NCI-H510A (cell line): ENCODE measurements at places on chromosomes 2 and 18.

DNA sequence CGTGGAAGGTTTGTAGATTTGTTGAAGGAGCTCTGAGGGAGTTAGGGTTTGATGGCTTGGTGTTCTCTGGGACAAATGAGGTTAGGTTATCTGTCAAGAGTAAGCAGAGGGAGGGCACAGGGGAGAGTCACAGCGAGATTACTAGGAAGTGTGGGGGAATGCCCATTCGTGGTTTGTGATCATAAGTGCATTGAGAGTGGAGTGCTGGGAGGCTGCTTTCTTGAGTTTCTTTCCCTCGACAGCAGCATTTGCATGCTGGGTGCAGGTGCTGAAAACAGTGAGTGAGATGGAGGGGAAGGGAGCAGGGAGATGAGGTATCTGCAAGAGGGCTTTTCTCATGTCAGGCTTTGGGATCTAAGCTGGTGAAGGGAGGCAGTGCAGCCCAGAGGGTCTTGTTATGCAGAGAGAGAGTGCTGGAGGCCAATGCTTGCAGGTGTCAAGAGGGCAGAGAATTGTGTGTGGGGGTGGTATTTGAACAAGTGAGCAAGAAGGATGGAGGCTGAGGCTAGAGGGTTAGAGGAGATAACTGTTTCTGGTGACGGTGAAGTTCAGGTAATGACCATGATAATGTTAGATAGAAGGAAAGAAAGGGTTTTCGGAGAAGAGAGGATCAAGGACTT is 8.8 kb downstream of the RALB start:
- no peak for DNase-seq

DNA sequence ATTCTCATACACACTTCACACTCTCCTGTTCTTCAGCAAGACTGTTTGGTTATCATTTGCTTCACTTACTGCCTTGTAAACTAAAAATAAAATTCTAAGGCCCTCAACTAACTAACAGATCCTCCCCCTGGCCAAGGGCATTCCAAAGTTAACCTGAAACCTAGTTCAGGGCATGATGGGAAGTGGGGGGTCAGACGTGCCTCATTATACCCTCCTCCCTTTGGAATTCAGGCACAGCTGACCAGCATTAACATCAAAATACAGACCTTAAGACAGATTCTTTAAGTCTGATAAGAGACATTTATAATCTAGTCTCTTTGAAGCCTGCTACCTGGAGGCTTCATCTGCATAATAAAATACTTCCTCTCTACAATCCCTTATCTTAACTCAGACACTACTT is 221.0 kb downstream of the NOL4 start:
- DNase-seq, result no peak

GRCh38 chr2:101416609-101417008 is 29.3 kb upstream of the CREG2 start:
- DNase-seq, result no peak

GRCh38 chr2:101972621-101973434 is 18.9 kb upstream of the IL1R2 start:
- no peak for DNase-seq

DNA sequence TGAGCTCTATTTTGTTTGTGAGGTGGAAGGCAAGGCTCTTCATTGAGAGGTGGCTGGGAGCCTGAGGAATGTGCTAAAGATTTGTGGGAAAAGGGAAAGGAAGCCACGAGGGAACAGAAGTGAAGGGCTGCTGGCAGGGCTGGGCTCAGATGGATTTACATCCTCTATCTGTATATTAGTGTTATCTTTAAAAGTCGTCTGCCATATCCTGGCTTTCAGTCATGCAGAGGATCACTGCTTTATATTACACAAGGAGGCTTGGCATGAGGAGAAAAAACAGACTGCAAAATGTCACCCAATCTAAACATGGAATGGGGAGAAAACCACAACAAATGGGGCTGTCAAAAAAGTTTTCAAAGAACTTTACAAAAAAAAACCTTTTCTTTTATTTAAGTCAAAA is 434.4 kb downstream of the HRH4 start:
- no peak for DNase-seq

DNA sequence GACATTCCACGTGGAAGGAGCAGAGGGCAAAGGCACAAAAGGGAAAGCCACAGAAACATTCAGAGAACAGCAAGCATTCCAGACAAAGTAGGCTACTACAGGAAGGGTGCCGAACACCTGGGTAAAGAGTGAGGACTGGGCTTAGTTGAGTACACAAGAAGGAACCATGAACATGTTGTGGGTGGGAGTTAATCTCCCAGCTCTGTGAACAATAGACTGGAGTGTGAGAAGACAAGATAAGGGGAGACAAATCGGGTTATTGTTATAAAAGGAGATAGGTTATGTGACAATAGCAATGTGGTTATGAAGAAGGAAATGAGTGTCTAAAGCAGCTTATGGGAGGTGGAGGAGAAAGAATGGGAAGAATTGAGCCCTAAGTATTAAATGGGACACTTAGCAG is 70.0 kb downstream of the DPP4 start:
- no peak for DNase-seq

DNA sequence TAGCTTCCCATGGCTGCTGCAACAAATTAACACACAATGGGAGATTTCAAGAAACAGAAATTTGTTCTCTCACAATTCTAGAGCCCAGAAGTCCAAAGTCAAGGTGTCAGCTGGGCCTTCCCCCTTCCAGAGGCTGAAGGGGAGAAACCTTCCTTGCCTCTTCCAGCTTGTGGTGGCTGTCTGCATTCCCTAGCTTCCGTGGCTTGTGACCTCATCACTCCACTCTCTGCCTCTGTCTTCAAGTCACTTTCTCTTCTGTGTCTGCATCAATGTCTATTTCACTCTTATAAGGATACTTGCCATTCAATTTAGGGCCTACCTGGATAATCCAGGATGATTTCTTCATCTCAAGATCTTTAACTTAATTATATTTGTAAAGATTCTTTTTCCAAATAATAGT is 16.8 kb upstream of the SRBD1 start:
- no peak for DNase-seq

DNA sequence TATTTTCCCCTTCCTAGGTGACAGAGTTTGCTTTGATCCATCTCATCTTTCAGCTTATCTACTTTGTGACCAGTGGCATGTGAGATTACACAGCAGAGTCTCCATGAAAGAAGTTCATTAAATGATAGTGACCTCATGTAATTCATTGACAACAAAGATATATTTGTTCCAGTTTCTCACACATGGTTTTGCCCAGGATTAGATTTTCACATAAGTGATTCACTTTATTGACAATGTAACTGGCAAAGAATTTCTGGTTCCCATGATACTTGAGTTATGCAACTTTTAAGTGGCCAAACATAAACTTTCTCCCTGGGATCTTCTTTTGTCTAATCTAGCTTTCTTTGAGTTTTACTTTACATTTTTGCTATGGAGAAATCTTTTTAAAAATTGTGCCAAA is 50.0 kb downstream of the MC4R start:
- no peak for DNase-seq

GRCh38 chr18:26617151-26617554 is 68.8 kb upstream of the KCTD1 start:
- DNase-seq, result no peak

GRCh38 chr2:97819754-97820153 is 106.4 kb downstream of the ZAP70 start:
- no peak for DNase-seq

- DNase-seq, result no peak
These were observed 203.2 kb downstream of the GULP1 start for GRCh38 chr2:188494906-188495305.

GRCh38 chr18:52903857-52904256 is 563.9 kb downstream of the DCC start:
- DNase-seq, result no peak

GRCh38 chr2:214810671-214811070 is 1.2 kb upstream of the BARD1 start:
- DNase-seq, result peak; percentile 6

DNA sequence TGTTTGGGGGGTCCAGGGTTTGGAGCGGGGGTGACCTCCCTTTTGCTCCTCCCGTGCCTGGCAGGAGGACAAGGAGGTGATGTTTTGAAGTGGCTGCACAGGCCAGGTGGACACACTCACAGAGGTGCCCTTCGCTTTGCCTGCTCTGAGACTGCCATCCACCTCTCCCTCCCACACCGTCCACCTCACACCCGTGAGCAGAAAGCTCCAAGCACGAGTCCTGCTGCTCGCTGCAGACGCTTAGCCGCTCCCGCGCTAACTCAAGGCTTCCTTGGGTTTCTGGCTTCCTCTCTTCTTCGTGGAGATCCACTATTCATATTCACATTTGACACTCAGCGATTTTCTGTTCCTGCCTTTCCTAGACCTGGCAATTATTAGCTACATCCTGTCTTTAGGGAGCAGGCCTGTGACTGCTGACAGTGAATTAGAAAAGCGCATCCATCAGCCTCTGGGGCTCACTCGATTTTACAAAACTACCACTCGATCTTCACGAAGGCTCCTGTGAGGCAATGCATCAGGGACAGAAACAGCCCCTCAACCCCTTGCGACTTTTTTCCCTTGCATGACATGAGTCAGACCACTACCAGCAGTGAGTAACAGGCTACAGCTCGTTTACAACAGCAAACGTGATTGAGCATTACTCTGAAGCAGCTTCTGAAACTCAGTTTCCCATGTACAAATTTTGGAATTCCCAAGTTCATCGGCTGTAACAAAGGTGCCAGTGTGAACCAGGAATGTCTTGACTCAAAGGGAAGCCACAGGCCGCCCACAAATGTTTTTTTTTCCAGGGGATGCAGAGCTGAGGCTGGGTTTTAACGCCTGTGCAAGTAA is 238.7 kb upstream of the SOX11 start:
- DNase-seq, result no peak

- no peak for DNase-seq
These were observed 223.5 kb downstream of the EIPR1 start for GRCh38 chr2:3154146-3154545.

- DNase-seq, result no peak
These were observed 109.2 kb upstream of the THOC1 start for GRCh38 chr18:377088-377487.

DNA sequence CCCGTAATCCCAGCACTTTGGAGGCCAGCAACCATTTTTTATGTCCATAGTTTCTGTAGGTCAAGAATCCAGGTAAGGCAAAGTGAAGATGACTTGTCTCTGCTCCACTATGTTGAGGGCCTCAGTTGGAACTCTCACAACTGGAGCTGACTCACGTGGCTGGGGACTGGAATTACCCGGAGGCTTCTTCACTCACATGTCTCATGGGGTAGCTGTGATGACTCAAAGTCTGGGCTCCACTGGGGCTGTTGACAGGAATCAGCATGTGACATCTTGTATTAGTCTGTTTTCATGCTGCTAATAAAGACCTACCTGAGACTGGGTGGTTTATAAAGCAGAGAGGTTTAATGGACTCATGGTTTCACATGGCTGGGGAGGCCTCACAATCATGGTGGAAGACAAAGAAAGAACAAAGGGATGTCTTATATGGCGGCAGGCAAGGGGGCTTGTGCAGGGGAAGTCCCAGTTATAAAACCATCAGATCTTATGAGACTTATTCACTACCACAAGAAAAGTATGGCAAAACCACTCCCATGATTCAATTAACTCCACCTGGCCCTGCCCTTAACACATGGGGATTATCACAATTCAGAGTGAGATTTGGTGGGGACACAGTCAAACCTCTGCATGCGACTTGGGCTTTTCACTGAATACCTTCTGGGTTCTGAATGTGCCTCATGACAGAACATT is 7.8 kb upstream of the PPP1R1C start:
- no peak for DNase-seq

GRCh38 chr18:80204142-80204541 is 43.2 kb downstream of the PARD6G start:
- DNase-seq, result no peak

DNA sequence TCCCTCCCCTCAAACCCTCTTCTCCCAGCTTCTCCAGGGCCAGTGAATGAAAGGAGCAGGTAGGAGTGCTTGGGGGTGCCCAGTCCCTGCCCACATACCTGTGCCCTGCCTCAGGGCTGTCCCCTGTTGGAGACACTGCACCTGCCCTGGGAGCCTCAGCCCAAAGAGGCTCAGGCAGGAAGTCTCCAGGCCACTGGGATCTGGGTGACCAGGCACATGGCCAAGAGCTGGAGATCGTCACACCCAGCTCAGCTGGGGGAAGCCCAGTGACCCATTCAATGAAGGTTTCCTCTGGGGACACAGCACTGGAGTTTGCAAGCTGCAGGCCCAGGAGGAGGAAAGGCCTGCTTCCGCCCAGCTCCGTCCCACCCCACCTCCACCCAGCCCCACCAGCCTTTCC is 156.4 kb downstream of the ZFP36L2 start:
- DNase-seq, result no peak

GRCh38 chr18:25174324-25174723 is 177.6 kb downstream of the ZNF521 start:
- DNase-seq, result no peak

DNA sequence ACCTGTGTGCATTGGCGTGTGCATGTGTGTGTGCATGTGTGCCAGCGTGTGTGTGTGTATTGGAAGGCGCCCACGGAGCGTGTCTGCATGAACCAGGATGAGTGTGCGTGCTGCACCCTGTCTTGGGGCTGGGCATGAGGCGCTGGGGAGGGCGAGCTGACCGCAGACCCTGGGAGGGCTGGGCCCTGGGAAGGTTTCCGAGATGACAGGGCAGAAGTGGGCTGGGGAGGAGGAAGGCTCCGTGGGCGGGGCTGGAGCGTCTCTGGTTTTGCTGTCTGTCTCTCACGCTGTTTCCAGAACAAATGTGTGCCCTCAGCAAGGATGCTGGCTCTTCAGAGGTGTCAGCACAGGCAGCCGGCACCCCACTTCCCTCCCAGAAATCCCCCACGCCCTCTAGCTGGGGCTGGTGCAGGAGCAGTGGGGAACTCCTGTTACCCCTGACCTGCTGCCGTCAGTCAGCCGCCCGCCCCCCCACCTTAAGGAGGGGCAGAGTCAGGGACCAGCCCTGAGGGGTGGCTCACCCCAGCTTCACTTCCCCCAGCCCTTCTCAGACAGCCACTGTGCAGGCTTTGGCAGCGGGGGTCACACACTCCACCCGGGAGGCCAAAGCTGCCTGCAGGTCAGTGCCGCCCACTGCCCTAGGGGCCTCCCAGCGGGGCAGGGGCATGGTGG is at the start of gene GPR35:
Gene GPR35, plus strand, starts transcription at position 531 of the 672 bp plus-strand sequence. CDS start 4,473 bp downstream, outside the sequence.
- DNase-seq, result no peak

GRCh38 chr2:62499430-62500060 is 6.5 kb downstream of the TMEM17 start:
- no peak for DNase-seq

GRCh38 chr2:108330979-108331378 is 42.3 kb downstream of the SULT1C2 start:
- no peak for DNase-seq

DNA sequence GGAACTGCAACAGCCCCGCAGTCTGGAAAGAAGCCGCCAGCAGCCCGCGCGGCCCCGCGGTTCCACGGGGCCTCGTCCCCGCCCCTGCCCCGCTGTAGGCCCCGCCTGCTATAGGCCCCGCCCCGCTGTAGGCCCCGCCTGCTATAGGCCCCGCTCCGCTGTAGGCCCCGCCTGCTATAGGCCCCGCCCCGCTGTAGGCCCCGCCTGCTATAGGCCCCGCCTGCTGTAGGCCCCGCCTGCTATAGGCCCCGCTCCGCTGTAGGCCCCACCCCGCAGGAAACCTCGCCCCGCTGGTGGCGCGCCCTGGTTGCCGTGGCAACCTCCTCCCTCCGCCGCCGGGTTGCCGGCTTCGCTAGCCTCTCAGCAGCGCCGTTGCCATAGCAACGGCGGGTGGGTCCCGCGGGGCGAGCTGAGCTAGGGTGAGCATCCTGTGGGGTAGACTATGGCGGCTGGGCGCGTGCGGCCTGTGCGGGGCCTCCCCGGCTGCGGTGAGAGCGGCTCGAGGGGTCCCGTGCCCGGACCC is 12.2 kb upstream of the KIF1A start:
- DNase-seq, result no peak
